Lower lobe of right lung (tissue), 2 donors: ENCODE measurements at places on chromosomes 7 and 10. TPM values are rescaled to one million over a fixed set of nuclear protein-coding genes. Genes with fewer than 3 reads are reported as not detected.

Gene FOXI2
- not detected for total RNA-seq

Gene PDE1C
- total RNA-seq: 15.5 TPM

Gene EFCAB10
- 6.0 TPM for total RNA-seq

DNA sequence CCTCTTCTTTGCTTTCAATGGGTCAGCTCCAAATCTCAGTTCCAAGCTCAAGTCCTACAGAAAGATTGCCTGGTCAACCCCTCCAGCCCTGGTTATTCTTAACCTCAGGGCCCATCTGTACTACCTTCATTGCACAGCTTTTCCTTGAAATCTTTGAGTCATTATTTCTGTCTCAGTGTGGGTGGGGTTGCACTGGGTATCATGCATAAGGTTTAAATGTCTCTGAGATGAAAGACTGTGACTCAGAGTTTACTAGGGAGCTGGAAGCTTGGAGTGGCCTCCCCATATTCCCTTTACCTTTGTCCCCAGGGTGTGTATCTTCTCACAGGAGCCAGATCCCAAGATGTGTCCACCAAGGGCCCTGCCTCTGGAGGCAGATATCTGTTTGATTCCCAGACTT, 3.3 kb upstream of the OR6V1 start:
- DNase-seq: no peak

DNA sequence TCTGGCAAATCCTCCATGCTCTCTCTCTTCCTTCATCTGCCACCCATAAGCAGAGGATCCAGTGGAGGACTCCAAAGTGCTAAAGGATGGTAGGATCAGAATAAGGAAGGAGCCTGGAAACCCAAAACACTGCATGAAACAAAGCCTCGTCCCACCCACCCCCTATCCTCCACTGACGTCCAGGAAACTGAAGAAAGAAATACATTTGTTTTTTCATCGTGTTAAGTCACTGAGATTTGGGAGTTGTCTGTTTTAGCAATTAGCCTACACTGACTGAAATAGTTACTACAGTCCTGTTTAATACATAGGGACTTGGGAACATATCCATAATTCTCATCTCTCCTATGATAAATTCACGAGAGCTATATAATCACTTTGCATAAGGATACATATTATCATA, 14.8 kb downstream of the ANXA7 start:
- DNase-seq: no peak

- peak; percentile 58 for DNase-seq
Observed at GRCh38 chr7:37694208-37695094, 10.9 kb downstream of the GPR141 start.

DNA sequence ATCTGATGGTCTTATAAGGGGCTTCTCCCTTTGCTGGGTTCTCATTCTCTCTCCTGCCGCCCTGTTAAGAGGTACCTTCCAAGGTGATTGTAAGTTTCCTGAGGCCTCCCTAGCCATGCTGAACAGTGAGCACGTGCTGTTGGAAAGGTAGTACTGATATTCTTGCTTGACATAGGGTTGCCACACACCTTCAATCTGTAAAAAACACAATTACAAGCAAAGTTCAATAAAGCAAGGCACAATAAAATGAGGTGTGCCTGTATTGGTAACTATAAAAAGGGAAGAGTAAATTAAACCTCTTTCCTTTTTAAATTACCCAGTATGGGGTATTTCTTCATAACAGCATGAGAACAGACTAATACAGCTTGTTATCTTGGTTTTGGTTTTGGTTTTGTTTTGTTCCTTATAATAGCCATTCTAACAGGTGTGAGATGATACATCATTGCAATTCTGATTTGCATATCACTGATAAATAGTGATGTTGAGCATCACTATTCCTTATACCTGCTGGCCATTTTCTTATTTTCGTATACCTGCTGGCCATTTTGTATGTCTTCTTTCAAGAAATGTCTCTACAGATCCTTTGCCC, 164.9 kb upstream of the TRIM24 start:
- no peak for DNase-seq

GRCh38 chr10:44673245-44673983, 237.7 kb upstream of the TMEM72 start:
- no peak for DNase-seq

GRCh38 chr7:50226669-50227068, 77.8 kb upstream of the IKZF1 start:
- DNase-seq: no peak

DNA sequence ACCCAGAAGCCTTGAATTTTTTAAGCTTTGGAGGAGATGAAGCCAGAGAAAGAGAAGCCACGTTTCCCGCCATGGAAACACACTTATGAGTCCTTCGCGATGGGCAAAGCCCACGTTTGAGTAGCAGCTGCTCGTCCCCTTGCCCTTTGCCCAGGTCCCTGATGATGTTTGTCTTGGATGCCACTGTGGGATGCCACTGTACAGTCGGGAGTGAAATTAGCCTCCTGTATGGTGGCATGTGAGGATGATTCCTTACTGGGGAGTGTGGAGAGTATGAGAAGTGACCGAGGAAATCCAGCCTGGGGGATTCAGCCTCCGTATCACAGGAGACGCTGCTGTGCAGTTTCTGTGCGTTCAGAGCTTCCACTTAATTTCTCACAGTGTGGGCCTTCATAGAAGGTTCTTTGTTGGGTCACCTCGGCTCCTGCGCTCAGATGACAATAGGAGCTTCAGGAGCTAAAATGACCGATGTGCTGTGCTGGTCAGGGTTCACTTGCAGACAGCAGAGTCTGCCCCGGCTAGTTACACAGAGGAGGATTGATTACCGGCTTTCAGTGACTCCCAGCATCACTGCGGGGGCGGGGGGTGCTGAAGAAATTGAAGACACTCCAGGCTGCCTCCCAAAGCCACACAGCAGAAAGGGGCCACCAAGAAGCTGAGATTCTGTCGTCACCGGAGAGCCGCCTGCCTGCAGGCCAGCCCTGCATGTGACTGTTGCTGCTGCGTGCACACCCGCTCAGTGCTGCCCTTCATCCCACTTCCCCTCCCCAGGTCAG, 122.1 kb upstream of the SFMBT2 start:
- DNase-seq: no peak
